ENCODE measurements at places on chromosomes 3 and 15. TPM values are rescaled to one million over a fixed set of nuclear protein-coding genes. Genes with fewer than 3 reads are reported as not detected.

- H3K27me3 ChIP-seq = no peaks in the 10 kb centered on the region
- peaks cover 9% of the 10 kb centered on the region for H3K36me3 ChIP-seq
- DNase-seq = no peak
- H3K4me3 ChIP-seq = no peak overlapping the region
- H3K4me1 ChIP-seq = peaks cover 5% of the 10 kb centered on the region
Observed at GRCh38 chr3:37308247-37308646, 133.9 kb upstream of the LRRFIP2 start.

DNA sequence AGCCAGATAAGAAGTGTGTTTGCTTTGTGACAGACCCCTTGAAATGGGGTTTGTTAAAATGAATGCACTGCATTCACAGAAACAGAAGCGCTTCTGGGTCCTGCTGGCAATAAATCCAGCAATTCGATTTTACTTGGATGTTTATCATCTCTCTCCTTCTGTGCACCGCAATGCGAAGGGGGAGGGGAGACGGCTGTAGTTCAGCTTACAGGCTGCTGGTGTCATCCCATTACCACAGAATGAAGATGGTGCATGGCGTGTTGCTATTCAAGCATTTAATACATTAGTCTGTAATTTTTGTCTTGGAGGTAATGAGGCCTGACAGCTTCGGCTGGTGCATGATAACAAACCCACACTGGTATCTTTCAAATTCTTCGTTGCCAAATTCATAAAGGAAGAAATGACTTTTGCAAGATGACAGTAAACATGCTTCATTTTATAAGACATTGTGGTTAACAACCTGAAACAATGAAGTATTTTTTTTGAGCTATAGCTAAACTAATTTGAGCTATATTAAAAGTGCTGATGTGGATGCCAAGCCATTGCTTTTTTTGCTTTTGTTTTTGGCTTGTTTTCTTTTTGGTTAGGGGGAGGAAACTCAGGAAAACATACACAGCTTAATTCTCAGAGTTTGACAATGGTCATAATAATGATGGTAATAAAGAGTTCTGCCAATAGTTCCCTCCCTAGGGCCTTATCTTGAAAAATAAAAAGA lies 418.3 kb downstream of the OTOL1 start:
- H3K4me1 ChIP-seq = no peaks in the 10 kb centered on the region
- no peaks in the 10 kb centered on the region for H3K27me3 ChIP-seq
- no peak for DNase-seq
- H3K27ac ChIP-seq = no peak overlapping the region
- H3K36me3 ChIP-seq = no peaks in the 10 kb centered on the region
- H3K4me3 ChIP-seq = no peak overlapping the region

DNA sequence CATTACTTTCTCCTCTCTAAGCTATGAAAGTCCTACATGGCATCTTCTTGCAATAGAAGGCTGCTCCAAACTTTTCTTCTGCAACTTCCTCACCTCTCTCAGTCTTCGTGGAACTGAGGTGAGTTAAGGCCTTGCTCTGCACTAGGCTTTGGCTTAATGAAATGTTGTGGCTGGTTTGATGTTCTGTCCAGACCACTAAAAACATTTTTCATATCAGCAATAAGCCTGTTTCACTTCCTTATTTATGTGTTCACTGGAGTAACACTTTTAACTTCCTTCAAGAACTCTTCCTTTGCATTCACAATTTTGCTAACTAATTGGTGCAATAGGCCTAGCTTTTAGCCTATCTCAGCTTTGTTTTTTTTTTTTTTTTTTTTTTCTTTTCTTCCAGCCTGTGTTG lies 335.3 kb upstream of the NECTIN3 start:
- no peak overlapping the region for H3K4me3 ChIP-seq
- DNase-seq = no peak
- H3K4me1 ChIP-seq = no peaks in the 10 kb centered on the region
- no peaks in the 10 kb centered on the region for H3K36me3 ChIP-seq
- no peak overlapping the region for H3K27ac ChIP-seq
- H3K27me3 ChIP-seq = no peaks in the 10 kb centered on the region

DNA sequence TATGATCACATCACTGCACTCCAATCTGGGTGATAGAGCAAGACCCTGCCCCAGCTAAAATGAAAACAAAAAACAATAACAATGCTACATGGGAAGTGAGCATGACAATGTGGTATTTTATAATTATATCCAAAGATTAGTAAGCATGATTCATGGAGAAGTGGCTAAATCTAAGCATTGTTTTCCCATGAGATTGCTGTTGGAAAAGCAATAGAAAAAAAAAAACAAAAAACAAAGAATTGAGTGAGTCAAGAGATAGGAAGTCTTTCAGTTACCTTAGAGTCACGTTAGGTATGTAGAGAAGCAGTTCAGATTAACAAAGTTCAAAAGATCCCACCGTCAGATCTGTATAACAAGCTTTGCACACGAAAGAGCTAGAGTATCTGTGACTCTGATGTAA lies 210.3 kb upstream of the CNTN6 start:
- no peaks in the 10 kb centered on the region for H3K36me3 ChIP-seq
- no peaks in the 10 kb centered on the region for H3K4me1 ChIP-seq
- no peak for DNase-seq
- no peak overlapping the region for H3K27ac ChIP-seq

DNA sequence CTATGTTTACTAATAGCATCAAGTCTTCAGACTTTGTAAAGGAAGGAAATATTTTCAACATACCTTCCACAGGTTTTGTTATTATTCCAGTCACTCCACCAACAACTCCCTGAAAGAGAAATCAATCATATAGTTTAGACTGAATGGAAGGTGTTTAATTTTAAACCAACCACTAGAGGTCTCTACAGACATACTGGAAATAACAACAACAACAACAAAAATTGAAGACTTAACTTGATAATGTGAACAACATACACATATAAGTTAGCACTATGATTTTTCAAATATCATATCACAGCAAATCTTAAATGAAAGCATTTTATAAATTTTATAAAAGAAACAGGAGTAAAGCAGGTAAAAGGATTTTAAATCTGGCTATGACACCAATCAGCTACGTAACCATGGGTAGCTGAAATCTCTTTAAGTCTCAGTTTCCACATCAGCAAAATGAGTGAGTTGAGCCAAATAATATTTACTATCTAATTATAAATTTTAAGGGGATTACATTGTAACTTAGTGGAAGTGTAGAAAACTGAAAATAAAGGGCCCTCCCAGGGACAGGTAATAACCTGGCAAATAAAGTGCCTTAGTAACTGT lies 188.2 kb downstream of the VPS13C start:
- no peak for DNase-seq
- H3K27ac ChIP-seq = no peak overlapping the region
- H3K36me3 ChIP-seq = peaks cover 22% of the 10 kb centered on the region
- no peaks in the 10 kb centered on the region for H3K27me3 ChIP-seq
- H3K4me3 ChIP-seq = no peak overlapping the region

THAP10 gene
- polyA plus RNA-seq = 4.0 TPM

GRCh38 chr3:68210635-68211034 lies 556.2 kb upstream of the SUCLG2 start:
- no peak for DNase-seq
- no peaks in the 10 kb centered on the region for H3K36me3 ChIP-seq
- H3K4me1 ChIP-seq = no peaks in the 10 kb centered on the region
- no peaks in the 10 kb centered on the region for H3K27me3 ChIP-seq
- H3K4me3 ChIP-seq = no peak overlapping the region
- H3K27ac ChIP-seq = no peak overlapping the region

UBAP1L gene
- 5.7 TPM for polyA plus RNA-seq

All from adrenal gland (tissue), 19 donors.